ENCODE measurements at places on chromosomes 16 and 17.

GRCh38 chr17:65850486-65850885 lies 289.0 kb upstream of the AXIN2 start:
- DNase-seq, result peak; percentile 5

- DNase-seq, result peak; percentile 9
Measured at GRCh38 chr16:56549744-56550385, 15.0 kb upstream of the MT4 start.

- no peak for DNase-seq
Measured at GRCh38 chr17:31497994-31498826, 106.7 kb downstream of the RAB11FIP4 start.

DNA sequence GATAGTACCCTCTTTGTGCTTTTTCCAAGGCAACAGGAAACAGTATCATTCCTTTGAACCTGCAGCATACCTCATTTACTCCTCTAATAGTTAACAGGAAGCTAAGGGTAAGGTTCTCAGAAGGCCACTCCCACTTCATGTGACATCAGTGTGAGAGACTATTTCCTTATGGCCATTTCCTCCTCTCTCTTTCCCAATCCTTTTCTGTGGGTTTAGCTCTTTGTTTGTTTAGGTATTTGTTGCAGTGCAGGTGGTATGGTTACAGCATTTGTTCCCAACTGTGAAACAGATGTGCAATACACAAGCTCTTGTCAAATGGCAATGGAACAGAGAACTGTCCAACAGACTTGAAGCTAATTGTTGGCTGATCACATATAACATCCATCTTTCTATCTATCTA lies 14.7 kb downstream of the TMC5 start:
- no peak for DNase-seq

DNA sequence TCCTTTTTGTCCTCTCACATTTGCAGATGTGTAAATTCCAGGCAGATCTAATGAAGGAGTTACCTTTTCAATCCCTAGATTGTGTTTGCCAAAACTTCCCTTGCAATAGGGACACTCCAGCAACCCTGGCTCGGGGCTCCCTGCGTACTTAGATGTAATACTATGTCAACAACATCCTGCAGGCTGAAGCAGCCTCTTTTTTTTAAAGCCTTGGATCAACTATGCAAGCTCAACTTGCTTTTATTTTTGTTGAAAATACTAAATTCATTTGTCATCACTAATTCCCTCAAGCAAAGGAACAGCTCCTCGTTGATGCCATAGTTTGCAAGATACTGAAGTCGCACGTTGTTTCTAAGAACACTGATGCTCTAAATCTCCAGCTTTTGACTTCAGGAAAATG lies 59.1 kb downstream of the GRIN2A start:
- DNase-seq, result no peak

DNA sequence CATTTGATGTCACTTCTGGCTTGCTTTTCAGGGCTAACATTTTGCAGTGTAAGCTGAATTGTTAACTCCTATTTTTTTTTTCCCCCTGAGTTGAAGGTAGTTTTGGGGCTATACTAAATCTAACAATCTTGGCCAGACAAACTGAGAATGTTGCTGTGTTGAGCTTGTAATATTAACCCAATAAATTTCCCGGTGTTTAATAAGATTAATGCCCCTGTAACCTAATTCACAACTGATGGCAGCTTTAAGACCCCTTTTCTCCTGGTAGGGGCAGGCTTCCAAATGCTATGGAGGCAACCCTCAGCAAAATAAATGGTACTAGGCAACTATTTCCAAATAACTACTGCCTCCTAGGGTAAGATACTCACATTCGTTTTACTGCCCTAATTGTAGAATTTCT lies 549.6 kb upstream of the KIF2B start:
- DNase-seq, result no peak

GRCh38 chr16:9964426-9964825 lies 217.8 kb downstream of the GRIN2A start:
- DNase-seq, result no peak

DNA sequence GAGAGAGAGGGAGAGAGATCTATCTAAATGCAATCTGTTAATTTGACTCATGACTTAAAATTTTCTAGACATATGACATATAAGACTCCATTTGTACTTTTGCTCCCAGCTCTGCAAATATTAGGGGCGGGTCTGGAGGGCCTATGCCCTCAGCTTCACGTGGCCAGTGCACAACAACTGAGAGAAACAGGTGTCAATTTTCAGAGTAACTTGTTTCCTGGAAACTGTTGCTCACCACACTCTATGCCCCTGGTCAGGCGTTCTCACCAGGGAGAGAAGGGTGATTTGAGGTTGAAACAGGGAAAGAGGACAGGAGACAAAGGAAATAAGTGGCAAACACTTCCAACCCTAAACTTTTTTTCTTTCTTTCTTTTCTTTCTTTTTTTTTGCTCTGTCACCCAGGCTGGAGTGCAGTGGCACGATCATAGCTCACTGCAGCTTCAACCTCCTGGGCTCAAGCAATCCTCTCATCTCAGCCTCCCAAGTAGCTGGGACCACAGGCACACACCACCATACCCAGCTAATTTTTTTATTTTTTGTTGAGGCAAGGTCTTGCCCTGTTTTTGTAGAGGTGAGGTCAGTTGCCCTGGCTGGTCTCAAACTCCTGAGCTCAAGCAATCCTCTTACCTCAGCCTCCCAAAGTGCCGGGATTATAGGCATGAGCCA lies 270.0 kb downstream of the SLC39A11 start:
- no peak for DNase-seq

DNA sequence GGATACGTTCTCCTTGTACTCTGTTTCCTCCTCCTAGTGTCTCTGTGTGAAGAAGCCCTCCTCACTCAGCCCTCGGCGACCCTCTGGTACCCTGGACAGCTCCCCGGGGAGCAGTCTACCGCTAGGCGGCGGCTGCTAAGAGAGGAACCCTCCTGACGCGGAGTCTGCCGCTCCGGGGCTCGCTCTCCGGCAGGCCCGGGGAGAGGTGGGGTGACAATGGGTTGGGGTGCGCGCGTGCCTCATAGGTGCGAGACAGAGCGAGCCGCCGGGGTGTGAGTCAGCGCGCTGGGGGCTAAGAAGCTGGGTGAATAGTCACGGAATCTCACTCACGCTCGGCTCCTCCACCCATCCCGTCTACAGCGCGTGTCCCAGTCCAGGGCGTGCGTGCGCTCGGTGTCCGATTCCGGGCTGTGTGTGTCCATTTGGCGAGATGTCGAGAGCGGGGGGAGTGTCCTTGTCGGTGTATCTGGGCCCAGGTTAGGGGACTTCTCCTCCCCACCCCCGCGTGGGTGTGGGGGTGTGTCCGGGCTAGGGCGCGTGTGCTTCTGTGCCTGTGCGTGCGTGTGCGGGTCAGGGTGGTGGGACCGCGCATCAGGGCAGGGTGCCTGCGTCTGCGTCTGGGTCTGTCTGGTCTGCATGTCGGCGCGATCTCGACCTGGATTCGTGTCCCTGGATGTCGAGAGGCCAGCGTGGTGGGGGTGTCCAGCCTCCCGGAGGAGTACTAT lies 577 bp upstream of the HS3ST2 start:
- DNase-seq, result peak; percentile 62

DNA sequence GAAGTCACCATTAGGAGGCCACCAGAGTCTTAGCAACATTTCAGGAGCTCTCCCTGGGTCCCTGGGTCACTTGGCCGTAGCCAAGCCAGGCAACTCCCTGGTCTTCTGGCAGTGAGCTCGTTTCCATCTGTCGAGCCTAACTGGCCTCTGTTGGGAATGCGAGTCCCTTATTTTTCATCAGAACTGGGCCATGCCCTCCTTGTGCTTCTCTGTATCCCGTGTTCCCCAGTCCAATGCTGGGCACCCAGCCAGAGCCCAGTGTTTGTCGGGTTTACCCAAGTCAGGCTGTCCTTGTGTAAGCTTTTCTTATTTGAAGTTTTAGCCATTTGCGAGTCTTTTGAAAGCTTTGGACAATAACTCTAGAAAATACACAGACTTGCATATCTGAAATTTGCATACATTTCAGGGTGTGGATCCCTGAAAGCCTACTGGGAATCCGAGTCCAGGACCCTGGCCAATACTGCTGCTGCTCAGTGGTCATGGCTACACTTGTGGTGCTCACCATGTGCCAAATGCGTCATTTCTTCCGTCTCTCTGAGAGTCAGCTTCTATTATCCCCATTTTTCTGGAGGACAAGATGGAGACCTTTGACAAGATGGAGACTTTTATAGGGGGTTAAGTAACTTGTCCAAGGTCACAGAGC lies 81.6 kb upstream of the LGALS9 start:
- DNase-seq, result no peak

DNA sequence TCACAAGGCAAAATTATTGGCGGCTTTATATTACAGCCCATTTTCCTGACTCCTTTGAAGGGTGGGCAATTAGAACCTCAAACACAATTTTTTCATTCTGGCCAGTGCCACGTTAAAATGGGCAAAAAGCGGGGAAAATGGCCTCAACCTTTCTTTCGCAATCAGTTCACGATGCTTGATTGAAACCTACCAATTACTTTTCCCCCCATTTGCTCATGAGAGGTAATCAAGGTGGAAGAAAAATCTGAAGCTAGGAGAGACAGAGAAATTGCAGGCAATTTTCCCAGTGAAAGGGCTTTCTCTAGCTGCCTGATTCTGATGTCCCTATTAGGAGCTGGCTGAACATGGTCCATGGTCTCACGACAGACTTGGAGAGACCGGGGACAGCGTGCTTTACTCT lies 215.1 kb downstream of the SLC39A11 start:
- DNase-seq, result no peak

DNA sequence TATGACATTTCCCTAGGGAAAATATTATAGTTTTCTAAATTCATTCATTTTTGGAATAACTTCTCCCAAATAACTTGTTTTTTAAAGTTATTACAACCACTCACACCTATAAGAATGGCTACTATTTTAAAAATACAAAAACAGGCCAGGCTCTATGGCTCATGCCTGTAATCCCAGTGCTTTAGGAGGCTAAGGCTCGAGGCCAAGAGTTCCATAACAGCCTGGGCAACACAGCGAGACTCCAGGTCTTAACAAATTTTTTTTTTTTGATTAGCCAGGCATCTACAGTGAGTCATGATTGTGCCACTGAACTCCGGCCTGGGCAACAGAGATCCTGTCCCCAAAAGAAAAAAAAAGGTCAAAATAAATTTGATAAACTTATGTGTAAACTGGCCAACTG lies 43.6 kb upstream of the YPEL2 start:
- DNase-seq, result no peak

DNA sequence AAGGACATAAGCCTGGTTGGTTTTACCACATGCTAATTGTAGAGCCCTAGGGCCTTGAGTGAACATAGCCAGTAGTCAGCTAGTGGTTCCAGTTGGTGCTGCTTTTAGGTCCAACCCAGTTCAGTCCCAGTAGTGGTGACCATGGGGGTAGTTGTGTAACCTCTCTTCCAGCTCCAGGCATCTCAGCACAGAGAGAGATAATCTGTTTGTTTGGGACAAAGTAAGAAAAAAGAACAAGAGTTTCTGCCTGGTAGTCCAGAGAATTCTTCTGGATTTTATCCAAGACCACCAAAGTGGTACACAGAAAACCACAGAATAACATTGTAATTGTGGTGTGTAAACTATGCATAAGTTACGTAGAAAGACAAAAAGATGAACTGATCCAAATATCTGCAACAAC lies 5.2 kb upstream of the CCL13 start:
- DNase-seq, result no peak

DNA sequence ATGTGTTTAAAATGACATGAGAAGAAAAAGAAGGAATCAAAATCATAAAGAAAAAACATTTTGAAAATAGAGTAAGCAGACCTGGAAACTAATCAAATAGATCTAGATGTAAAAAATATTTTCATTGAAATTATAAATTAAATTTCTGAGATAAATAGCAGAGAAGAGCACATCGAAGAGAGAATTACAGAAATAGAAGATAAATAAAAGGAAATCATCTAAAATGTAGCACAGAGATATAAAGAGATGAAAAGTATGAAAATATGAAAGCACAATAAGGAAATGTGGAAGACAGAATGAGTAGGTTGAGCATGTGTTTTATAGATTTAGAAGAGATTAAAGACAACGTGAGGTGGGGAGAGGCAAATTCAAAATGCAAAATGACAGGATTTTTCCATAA lies 130.9 kb upstream of the SEC14L1 start:
- no peak for DNase-seq

DNA sequence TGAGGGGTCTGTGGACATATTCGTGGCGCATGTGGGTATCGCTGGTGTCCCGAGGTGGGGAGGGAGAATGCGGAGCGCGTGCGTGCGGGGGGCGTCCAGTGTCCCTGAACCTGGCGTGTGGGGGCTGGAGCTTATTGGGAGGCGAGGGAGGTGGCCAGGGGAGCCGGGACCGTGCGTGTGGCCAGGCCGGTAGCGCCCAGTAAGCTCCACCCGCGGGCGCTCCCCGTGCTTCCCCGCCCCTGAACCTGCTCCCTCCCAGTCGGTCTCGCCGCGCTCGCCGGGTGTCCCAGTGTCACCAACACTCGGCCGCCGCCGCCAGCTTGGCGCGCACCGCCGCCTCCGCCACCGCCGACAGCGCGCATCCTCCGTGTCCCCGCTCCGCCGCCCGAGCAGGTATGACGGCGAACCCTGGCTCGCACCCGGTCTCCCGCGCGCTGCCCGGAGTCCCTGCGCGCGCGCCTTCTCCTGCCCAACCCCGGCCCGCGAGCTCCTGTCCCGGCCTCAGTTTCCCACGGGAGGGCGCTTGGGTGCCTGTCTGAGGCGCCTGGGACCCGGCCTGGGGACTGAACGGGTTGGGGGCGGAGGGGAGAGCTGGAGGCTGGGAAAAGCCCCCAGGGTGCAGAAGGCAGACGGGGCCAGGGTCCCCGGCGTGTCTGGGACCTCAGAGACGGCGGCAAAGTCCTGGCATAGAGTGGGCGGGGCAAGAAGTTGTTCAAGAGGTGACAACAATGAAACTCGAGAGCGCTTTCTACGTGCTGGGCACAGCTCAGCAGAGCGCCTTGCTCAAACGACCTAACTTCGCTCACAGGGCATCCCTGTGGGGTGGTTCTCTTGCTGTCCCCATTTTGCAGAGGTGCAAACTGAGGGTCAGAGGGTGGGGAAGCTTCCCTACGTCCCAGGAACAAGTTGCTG lies at the start of gene SCNN1B:
Gene SCNN1B, plus strand, starts transcription at position 258 of the 912 bp plus-strand sequence. CDS start 46,298 bp downstream, outside the sequence.
- peak; percentile 6 for DNase-seq

DNA sequence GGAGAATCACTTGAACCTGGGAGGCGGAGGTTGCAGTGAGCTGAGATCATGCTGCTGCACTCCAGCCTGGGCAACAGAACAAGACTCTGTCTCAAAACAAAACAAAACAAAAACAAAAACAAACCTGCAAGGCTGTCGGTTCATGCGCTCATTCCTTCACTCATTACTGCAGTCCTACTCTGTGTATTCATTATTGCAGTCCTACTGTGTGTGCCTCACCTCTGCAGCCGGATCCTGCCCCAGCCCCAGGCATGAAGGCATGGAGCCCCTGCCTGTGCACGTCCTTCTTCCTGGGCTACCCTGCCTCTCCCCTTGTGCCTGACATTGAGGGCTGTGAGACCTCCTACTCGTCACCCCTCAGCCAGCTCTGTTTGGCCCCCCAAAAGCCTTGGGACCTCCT lies 57.6 kb downstream of the TMEM235 start:
- DNase-seq, result no peak

GRCh38 chr16:9909072-9909825 lies 273.0 kb downstream of the GRIN2A start:
- no peak for DNase-seq

GRCh38 chr16:49473773-49474172 lies 100.2 kb downstream of the C16orf78 start:
- DNase-seq, result no peak

- DNase-seq, result no peak
Measured at GRCh38 chr16:66131156-66131807, 235.2 kb upstream of the CDH5 start.

- peak; percentile 9 for DNase-seq
Measured at GRCh38 chr16:87493608-87494280, 920 bp upstream of the ZCCHC14 start.

- peak; percentile 90 for DNase-seq
Measured at GRCh38 chr17:3796110-3796821, 4.7 kb downstream of the ITGAE start.

- no peak for DNase-seq
Measured at GRCh38 chr17:55466671-55467070, 44.6 kb downstream of the SMIM36 start.

Data from stimulated activated naive CD8-positive, alpha-beta T cell treated with anti-CD3 and anti-CD28 coated beads, Interleukin-15, Interleukin-2, amounts not matched to agents 100 U/mL and 50 U/mL, for 24 hours (primary cell).